ENCODE measurements at places on chromosomes 6 and 20. TPM values are rescaled to one million over a fixed set of nuclear protein-coding genes. Genes with fewer than 3 reads are reported as not detected.

DNA sequence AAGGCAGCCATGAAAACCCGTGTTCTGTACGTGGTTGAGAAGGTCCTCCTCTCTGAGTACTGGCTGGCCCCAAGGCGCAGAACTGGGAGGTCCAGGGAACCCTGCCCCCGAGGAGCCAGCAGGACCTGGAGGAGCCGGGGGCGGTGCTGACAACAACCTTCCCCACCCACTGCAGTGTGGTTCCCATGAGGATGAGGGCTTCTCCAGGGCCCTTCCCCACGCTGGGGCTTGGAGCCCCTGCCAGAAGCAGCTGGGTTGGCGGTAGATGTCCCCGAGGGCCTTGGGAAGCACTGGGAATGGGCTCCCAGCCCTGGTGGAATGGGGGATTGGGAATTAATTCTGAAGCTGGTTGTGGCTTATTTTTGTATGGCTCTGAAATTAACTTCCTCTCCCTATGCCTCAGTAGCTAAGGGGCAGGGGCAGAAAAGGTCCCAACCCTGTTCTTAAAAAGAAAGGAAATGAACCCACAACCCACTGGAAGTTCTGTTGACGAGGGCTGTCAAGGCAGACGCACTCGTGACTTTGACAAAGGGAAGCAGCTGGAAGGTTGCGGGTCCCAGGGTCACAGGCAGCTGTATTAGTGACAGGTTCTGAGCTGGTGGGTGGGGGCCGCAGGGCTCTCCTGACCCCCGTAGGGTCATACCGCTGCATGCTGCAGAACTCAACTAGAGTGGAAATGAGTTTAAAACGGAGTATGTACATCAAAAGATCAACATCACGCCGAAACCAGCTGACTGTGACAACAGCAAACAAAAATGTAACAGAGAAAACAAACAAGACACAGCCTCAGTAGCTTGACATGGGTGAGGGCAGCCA is 13.9 kb upstream of the HELZ2 start:
- H3K4me1 ChIP-seq = peaks cover 13% of the 10 kb centered on the region
- no peaks in the 10 kb centered on the region for H3K27me3 ChIP-seq
- no peak overlapping the region for H3K27ac ChIP-seq
- H3K36me3 ChIP-seq = peaks cover 18% of the 10 kb centered on the region

- no peak overlapping the region for H3K27ac ChIP-seq
- H3K4me3 ChIP-seq = no peak overlapping the region
- no peaks in the 10 kb centered on the region for H3K27me3 ChIP-seq
Observed at GRCh38 chr20:59770270-59770669, 163.2 kb downstream of the SYCP2 start.

BMP2 gene
- total RNA-seq = not detected

DNA sequence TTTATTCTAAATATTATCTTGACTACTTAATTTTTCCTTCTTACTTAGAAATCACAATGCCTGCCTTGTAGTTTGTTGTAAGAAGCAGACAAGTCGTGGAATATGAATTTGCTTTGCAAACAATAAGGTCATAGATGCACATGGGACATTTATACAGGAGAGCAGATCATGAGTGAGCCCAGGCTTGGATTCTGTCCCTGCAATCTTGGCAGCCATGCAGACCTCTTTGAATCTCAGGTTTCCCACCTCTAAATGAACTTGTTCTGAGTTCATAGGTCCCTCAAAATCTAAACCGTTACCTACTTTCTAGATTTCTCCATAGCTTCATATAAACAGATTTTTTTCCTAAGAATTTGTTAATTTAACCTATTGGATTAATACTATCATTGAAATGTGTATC is 19.5 kb downstream of the KIAA0408 start:
- no peak overlapping the region for H3K4me3 ChIP-seq
- no peaks in the 10 kb centered on the region for H3K36me3 ChIP-seq
- H3K27me3 ChIP-seq = no peaks in the 10 kb centered on the region
- no peak for DNase-seq
- no peak overlapping the region for H3K27ac ChIP-seq
- no peaks in the 10 kb centered on the region for H3K4me1 ChIP-seq

CLPSL2 gene
- total RNA-seq = not detected

OTOR gene
- total RNA-seq = not detected

DNA sequence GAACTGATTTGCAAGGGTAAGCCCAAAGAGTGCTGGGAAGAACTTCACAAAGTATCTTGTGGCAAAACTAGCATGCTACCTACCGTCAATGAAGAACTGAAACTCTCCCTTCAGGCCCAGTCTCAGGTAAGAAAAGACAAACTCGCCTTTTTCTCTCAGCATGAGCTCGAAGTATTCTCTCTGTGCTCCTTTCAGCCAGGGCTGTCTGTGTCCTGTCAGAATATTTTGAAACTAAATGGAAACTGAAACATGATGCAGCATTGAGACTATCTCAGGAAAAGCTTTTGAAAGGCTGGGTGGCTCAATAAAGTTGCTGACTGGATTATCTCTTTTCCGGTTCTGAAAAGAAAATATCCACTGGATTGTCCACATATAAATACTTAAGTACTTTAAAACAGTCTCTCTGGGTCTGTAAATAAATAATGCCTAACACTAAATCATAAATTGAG is 696 bp downstream of the CALHM5 start:
- H3K27ac ChIP-seq = no peak overlapping the region
- no peaks in the 10 kb centered on the region for H3K36me3 ChIP-seq
- no peaks in the 10 kb centered on the region for H3K4me1 ChIP-seq
- H3K4me3 ChIP-seq = no peak overlapping the region

DNA sequence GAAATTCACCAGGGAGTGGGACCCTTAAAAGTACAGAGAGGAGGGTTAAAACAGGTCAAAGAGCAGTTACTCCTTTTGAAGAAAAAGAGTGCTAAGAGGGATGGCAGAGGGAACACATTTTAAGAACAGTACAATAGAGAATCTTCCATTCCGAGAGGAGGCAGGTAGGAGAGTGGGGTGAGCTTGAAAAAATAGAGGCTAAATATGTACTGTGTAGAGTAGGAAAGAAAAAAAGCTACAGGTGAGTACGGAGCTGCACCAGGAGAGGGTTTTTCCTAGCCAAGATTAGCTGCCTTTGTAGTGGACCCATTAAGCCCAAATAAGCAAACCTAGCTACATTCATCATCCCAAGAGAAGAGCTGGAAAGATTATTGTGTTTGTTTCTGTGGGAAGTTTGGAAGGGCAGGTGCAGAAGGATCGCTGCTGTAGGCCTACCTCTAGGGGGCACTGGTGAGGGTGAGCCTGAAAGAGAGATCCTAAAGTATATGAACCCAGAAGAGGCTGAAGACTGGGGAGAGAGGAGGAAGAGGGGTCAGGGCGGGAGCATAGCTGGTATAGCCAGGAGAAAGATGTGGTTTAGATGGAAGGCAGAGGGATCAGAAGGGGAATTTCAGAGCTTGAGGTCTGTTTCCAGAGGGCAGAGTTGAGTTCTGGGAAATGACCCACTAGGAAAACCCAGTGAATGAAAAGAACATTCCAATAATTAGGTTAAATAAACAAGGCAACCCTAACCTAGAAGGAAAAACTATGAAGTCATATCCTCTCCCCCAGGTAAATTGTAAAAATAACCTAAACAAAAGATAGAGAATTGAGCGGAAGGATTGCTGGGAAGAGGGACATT is 50.2 kb upstream of the HINT3 start:
- H3K27ac ChIP-seq = no peak overlapping the region
- H3K4me1 ChIP-seq = no peaks in the 10 kb centered on the region
- peak; percentile 18 for DNase-seq

DNA sequence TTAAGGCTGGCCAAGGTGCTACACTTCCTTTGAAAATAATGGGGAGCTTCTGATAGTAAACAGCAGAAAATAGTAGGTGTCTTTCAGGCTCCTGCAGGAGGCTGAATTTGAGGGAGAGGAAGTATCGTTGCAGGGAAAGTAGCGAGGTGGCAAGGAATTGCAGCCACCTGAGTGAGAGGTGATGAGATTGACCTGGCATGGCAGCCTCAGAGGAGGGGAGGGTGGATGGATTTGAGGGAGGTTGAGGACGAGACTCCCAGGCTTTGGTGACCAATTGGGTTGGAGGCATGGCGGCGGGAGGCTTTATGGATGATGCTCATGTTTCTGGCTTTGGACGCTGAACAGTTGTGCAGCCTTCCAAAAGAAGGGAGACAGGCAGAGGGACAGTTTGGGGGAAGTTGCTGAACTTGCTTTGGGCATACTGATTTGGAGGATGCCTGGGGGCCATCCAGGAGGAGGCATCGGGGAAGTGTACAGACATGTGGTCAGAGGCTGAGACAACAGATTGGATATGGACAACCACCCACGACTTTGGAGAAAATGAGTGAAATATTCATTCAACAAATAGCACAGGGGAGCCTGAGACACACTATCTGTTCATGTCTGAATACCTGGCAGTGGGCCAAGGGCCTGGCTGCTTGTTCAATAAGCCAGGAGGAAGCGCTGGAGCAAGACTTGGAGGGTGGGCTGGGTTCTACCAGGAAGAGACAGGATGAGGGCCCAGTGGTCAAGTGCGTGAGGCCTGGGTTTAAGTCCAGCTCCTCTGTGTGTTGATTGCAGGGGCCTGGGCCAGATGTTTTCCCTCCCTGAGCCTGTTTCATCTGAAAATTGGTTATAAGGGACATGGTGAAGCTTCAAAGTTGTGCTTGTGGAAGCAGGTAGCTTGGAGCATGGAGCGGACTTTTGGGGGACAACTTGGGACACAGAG is 113.2 kb downstream of the CEBPB start:
- H3K4me3 ChIP-seq = no peak overlapping the region
- H3K36me3 ChIP-seq = no peaks in the 10 kb centered on the region
- DNase-seq = no peak
- H3K27ac ChIP-seq = no peak overlapping the region
- H3K4me1 ChIP-seq = peaks cover 2% of the 10 kb centered on the region

PGC gene
- total RNA-seq = not detected

MYLK4 gene
- 0.22 TPM for total RNA-seq

DNA sequence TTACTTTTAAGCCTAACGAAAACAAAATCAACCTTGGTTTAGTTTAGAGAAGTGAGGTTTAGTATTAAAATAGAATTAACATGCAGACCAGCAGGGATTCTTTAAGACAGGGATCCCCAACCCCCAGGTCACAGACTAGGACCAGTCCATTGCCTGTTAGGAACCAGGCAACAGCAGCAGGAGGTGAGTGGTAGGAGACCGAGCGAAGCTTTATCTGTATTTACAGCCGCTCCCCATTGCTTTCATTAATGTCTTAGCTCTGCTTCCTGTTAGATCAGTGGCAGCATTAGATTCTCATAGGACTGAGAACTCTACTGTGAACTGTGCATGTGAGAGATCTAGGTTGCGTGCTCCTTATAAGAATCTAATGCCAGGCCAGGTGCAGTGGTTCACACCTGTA is 225.9 kb downstream of the NKAIN2 start:
- no peaks in the 10 kb centered on the region for H3K27me3 ChIP-seq
- no peaks in the 10 kb centered on the region for H3K4me1 ChIP-seq
- no peak overlapping the region for H3K4me3 ChIP-seq

- H3K36me3 ChIP-seq = no peaks in the 10 kb centered on the region
- H3K27me3 ChIP-seq = peaks cover 31% of the 10 kb centered on the region
- H3K4me1 ChIP-seq = peaks cover 10% of the 10 kb centered on the region
- H3K4me3 ChIP-seq = no peak overlapping the region
Observed at GRCh38 chr6:167711211-167711610, 115.5 kb upstream of the AFDN start.

- peaks cover 6% of the 10 kb centered on the region for H3K27me3 ChIP-seq
- no peak for DNase-seq
- no peak overlapping the region for H3K4me3 ChIP-seq
- H3K27ac ChIP-seq = no peak overlapping the region
- no peaks in the 10 kb centered on the region for H3K36me3 ChIP-seq
Observed at GRCh38 chr6:129940454-129941195, 77.8 kb upstream of the L3MBTL3 start.

DNA sequence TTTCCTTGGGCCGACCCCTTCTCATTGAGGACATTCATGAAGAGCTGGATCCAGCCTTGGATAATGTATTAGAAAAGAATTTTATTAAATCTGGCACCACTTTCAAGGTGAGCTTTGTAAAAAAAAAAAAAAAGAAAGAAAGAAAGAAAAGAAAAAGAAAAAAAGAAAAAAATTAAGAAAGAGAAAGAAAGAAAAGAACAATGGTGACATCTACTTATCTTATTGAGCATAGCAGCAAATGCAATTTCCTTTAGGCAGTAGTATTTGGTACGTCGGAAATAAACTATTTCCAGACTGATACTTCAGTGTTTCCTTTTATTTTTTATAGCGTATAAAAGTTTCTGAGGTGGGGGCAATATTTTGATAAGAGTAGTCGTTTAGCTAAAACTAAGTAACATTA is 119.0 kb upstream of the GLP1R start:
- DNase-seq = no peak
- H3K27me3 ChIP-seq = peaks cover 3% of the 10 kb centered on the region
- H3K36me3 ChIP-seq = no peaks in the 10 kb centered on the region
- H3K27ac ChIP-seq = no peak overlapping the region
- no peaks in the 10 kb centered on the region for H3K4me1 ChIP-seq

OR2H1 gene
- total RNA-seq = not detected

DNA sequence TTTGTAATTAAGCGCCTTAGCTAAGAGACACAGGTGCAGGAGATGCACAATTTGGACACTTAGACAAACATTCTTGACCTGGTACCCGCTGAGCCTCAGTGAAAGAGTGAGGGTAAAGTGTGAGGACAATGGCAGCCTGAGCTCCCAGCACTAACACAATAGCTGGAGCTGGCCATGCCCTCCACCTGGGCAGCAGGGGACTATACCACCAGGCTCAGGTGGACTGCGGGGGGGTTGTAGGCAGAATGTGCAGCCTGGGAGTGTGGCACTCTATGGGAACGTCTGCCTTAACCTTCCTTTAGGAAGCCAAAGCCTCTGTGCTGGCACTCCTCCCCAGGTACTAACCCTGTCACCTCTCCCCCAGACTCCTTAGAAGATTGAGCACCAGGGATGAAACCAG is 23.6 kb downstream of the PRKN start:
- H3K4me1 ChIP-seq = no peaks in the 10 kb centered on the region
- no peaks in the 10 kb centered on the region for H3K27me3 ChIP-seq
- H3K36me3 ChIP-seq = no peaks in the 10 kb centered on the region

DNA sequence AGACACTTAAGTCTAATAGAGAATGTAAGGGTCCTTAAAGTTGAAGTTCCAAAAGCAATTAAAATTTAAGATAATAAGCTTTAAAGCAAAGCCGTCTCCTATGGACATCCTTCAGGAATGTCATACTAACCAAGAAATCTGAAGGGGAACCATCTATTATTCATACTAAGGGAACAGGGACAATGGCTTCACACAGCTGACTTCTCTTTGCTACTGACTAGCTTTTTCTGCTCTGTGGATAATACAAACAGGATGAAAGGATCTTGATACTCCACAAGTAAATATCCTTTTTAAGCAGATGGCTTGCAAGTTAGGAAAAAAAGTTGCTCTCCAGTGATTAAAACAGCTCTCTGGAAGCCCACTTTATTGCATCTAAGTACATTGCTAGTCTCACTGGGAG is 178.6 kb downstream of the BACH2 start:
- no peaks in the 10 kb centered on the region for H3K36me3 ChIP-seq
- no peak overlapping the region for H3K4me3 ChIP-seq
- H3K27me3 ChIP-seq = no peaks in the 10 kb centered on the region
- no peak overlapping the region for H3K27ac ChIP-seq
- H3K4me1 ChIP-seq = no peaks in the 10 kb centered on the region
- no peak for DNase-seq
